ENCODE measurements at places on chromosomes 2 and 18. TPM values are rescaled to one million over a fixed set of nuclear protein-coding genes. Genes with fewer than 3 reads are reported as not detected.
A peak's percentile ranks its signal among the peaks of the same experiment; 100 is the strongest.

- H3K4me3 ChIP-seq: no peak overlapping the region
- no peaks in the 10 kb centered on the region for H3K27me3 ChIP-seq
- H3K36me3 ChIP-seq: no peaks in the 10 kb centered on the region
- no peaks in the 10 kb centered on the region for H3K4me1 ChIP-seq
- no peak for DNase-seq
These were observed 205.8 kb downstream of the SEPTIN10 start for GRCh38 chr2:109408043-109408335.

DNA sequence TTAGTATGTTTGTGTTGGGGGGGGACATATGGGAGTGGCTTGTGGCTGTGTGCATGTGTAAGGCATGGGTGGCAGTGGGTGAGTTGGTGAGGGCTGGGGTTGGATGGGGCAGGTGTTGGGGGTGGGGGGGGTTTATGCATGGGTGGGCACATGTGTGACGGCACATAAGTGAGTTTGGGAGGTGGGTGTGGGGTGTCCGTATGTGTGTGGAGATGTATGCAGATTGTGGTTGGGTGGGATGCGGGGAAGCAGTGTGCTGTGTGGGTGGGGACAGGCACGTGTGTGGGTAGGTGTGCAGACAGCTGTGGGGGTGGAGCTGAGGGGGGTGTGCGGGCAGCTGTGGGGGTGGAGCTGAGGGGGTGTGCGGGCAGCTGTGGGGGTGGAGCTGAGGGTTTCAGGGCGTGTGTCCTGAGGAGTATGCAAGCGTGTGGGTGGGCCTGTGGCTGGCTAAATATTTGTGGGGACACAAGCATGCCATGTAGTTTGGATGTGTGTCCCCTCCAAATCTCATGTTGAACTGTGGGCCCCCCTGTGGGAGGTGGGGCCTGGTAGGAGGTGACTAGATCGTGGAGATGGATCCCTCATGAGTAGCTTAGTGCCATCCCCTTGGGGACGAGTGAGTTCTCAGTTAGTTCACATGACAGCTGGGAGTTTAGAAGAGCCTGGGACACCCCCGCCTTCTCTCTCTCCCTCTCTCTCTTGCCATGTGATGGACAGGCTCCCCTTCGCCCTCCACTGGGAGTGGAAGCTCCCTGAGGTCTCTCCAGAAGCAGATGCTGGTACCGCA, 59.4 kb downstream of the ANKMY1 start:
- no peak overlapping the region for H3K4me3 ChIP-seq
- peaks cover 16% of the 10 kb centered on the region for H3K36me3 ChIP-seq
- no peaks in the 10 kb centered on the region for H3K27me3 ChIP-seq
- DNase-seq: no peak
- no peaks in the 10 kb centered on the region for H3K4me1 ChIP-seq
- H3K27ac ChIP-seq: no peak overlapping the region

DNA sequence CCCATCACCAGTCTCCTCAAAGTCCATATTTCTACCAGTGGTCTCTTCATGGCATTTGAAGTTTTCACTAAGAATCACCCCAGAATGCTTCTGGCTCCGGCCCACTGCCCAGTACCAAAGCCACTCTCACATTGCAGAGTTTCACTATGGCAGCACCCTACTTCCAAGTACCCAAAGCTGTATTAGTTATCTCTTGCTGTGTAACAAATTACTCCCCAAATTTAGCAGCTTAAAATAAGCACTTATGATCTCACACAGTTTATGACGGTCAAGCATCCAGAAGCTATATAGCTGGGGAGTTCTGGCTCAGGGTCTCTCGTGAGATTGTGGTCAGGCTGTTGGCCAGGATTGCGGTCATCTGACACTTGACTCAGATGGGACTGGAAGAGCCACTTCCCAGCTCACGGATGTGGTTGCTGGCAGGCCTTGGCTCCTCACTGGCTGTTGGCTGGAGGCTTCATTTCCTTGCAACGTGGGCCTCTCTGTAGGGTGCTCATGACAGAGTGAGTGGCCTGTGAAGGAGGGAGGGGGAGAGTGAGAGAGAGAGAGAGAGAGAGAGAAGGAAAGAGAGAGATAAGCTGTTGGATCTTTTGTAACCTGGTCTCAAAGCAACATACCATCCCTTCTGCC, 189.5 kb downstream of the CTIF start:
- no peak overlapping the region for H3K4me3 ChIP-seq
- DNase-seq: peak; percentile 44
- no peak overlapping the region for H3K27ac ChIP-seq
- H3K36me3 ChIP-seq: no peaks in the 10 kb centered on the region
- H3K27me3 ChIP-seq: no peaks in the 10 kb centered on the region

GRCh38 chr18:2840521-2840920, 6.3 kb upstream of the EMILIN2 start:
- no peaks in the 10 kb centered on the region for H3K36me3 ChIP-seq
- peaks cover 1% of the 10 kb centered on the region for H3K4me1 ChIP-seq
- no peaks in the 10 kb centered on the region for H3K27me3 ChIP-seq

DNA sequence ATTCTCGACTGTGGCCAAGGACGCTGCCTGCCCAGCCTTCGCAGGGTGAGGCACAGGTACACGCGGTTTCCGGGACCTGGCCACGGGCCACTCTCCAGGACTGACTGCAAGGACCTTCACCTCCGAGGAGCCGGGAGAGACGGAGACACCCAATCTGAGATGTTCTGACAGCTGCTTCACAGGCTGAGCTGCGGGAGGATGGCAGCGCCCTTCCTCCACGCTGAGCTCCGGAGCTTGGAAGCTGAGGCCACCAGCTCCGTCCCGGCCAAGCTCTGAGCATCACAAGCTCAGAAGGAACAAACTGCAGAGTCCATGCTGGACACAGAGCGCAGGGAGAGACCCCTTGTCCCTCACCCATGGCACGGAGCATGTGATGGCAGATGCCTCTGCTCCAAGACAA, 71.1 kb upstream of the CTDP1 start:
- no peak overlapping the region for H3K27ac ChIP-seq
- H3K36me3 ChIP-seq: no peaks in the 10 kb centered on the region
- peaks cover 3% of the 10 kb centered on the region for H3K27me3 ChIP-seq
- no peaks in the 10 kb centered on the region for H3K4me1 ChIP-seq
- DNase-seq: peak; percentile 31

- no peak overlapping the region for H3K4me3 ChIP-seq
- DNase-seq: no peak
- no peaks in the 10 kb centered on the region for H3K36me3 ChIP-seq
- no peak overlapping the region for H3K27ac ChIP-seq
- no peaks in the 10 kb centered on the region for H3K4me1 ChIP-seq
These were observed 295.9 kb upstream of the HDAC4 start for GRCh38 chr2:239696559-239697207.

- H3K4me1 ChIP-seq: peaks cover 10% of the 10 kb centered on the region
- H3K27ac ChIP-seq: no peak overlapping the region
- no peaks in the 10 kb centered on the region for H3K27me3 ChIP-seq
These were observed 480.4 kb upstream of the TRIB2 start for GRCh38 chr2:12236136-12236844.

DNA sequence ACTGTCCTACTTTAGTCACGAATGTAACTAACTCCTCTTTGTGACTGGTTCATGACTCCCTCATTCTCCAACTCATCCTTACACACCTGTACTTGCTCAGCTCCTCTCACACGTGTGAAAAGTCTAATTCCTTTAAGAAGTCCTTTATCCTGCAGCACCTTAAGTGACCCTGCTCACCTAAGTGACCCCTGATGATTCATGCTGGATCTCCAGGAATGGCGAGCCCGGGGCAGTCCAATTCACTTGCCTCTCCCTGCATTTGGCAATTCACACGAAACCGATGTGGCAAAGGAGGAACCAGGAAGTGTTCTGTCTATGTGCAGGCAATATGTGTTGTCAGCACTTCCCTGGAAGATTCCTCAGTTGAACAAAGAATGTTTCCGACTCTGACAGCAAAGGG, 189.8 kb upstream of the NABP1 start:
- H3K4me1 ChIP-seq: no peaks in the 10 kb centered on the region
- no peak overlapping the region for H3K27ac ChIP-seq
- no peaks in the 10 kb centered on the region for H3K27me3 ChIP-seq
- DNase-seq: no peak
- no peak overlapping the region for H3K4me3 ChIP-seq
- no peaks in the 10 kb centered on the region for H3K36me3 ChIP-seq

- no peak for DNase-seq
- H3K4me1 ChIP-seq: peaks cover 40% of the 10 kb centered on the region
- H3K4me3 ChIP-seq: no peak overlapping the region
These were observed 6.9 kb upstream of the SMAD7 start for GRCh38 chr18:48957616-48958015.

- no peak overlapping the region for H3K4me3 ChIP-seq
- H3K27ac ChIP-seq: no peak overlapping the region
- H3K27me3 ChIP-seq: no peaks in the 10 kb centered on the region
- no peak for DNase-seq
These were observed 18.6 kb upstream of the CYP26B1 start for GRCh38 chr2:72166279-72166678.

- DNase-seq: no peak
- peaks cover 10% of the 10 kb centered on the region for H3K27me3 ChIP-seq
- no peak overlapping the region for H3K27ac ChIP-seq
- peaks cover 8% of the 10 kb centered on the region for H3K4me1 ChIP-seq
- no peak overlapping the region for H3K4me3 ChIP-seq
These were observed 53.6 kb downstream of the CDK15 start for GRCh38 chr2:201859949-201860348.

- H3K27me3 ChIP-seq: no peaks in the 10 kb centered on the region
- no peak overlapping the region for H3K27ac ChIP-seq
- peaks cover 14% of the 10 kb centered on the region for H3K4me1 ChIP-seq
- H3K36me3 ChIP-seq: peaks cover under 1% of the 10 kb centered on the region
- H3K4me3 ChIP-seq: no peak overlapping the region
These were observed 7.3 kb upstream of the HTR2B start for GRCh38 chr2:231132129-231132528.

GRCh38 chr2:170509452-170510193, 205.5 kb upstream of the SP5 start:
- H3K27ac ChIP-seq: no peak overlapping the region
- no peaks in the 10 kb centered on the region for H3K36me3 ChIP-seq
- H3K27me3 ChIP-seq: no peaks in the 10 kb centered on the region
- H3K4me1 ChIP-seq: peaks cover 7% of the 10 kb centered on the region
- H3K4me3 ChIP-seq: no peak overlapping the region

DNA sequence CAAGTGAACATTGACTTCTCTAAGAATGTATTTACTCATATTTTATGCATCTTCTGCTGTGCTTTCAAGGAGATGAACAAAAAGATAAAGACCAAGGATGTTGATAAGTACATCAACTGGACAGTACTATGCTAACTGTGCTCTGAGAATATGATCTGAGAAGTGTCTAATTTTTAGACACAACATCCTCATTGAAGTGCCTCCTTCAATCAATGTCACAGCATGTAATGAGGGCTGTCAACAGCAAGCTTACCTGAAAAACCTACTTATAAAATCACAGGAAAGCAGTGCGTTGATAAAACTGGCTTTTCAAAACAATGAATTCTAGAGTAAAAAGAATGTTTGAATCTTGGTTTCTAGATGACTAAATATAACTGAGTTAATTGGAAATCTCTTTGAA, 452.9 kb upstream of the DSEL start:
- H3K27me3 ChIP-seq: no peaks in the 10 kb centered on the region
- no peak overlapping the region for H3K27ac ChIP-seq
- H3K4me3 ChIP-seq: no peak overlapping the region
- DNase-seq: no peak

- DNase-seq: no peak
- no peaks in the 10 kb centered on the region for H3K4me1 ChIP-seq
- H3K36me3 ChIP-seq: no peaks in the 10 kb centered on the region
- no peaks in the 10 kb centered on the region for H3K27me3 ChIP-seq
- no peak overlapping the region for H3K4me3 ChIP-seq
These were observed 34.2 kb upstream of the CAB39 start for GRCh38 chr2:230678451-230678850.

DNA sequence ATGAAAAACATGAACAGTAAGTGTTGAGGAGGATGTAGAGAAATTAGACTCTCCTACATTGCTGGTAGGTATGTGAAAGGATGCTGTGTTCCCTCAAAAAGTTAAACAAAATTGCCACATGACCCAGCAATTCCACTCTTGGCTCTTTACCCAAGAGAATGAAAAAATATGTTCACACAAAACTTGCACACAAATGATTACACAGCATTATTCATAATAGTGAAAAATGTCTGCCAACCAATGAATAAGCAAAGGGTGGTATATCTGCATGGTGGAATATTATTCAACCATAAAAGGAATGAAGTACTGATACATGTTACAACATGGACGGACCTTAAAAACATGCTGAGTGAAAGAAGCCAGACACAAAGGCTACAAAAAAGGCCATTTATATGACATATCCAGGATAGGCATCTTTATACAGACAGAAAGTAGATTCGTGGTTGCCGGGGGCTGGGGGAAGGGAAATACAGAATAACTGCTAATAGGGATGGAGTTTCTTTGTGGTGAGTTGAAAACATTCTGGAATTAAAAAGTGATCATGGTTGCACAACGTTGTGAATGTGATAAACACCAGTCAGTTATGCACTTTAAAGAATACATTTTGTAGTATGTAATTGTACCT, 85.4 kb upstream of the MYO3B start:
- H3K27me3 ChIP-seq: no peaks in the 10 kb centered on the region
- H3K36me3 ChIP-seq: no peaks in the 10 kb centered on the region
- DNase-seq: no peak
- no peak overlapping the region for H3K27ac ChIP-seq
- no peaks in the 10 kb centered on the region for H3K4me1 ChIP-seq
- H3K4me3 ChIP-seq: no peak overlapping the region

DNA sequence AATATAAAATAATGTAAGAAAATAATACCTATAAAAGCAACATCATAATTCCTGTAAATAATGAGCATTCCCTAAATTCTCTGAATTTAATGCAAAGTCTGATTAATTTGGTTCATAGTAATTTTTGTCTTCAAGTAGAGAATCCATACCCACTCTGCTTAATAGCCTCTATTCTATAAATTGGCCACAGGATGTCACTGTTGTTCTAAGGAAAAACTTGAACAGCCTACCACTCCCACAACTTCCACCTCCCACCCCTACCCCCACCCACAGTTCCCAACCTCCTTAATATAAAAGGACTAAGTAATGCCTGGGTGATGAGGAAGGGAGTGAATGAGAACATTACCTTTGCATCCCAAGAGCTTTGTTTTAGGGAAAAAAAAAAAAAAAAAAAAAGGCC, 27.2 kb upstream of the BBS5 start:
- no peak overlapping the region for H3K27ac ChIP-seq

DNA sequence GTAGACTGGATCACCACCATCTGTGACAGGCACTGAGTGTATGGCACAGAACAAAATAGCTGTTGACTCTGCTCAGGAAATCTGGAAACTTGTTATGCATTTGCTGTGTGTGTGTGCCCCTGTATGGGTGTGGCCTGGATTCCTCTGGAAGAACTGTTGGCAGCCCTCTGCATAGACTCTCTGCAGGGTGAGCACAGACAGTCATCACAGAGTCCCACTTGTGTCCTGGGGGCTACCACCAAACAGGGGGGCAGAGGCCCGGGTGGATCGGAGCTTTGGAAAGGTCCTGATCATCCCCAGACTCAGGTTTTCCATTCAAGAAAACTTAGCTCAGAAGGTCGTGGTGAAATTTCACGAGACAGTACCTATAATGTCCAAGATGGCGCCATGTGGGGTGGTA, 258.6 kb downstream of the SOX11 start:
- no peaks in the 10 kb centered on the region for H3K27me3 ChIP-seq
- H3K4me1 ChIP-seq: no peaks in the 10 kb centered on the region
- no peak for DNase-seq
- no peak overlapping the region for H3K27ac ChIP-seq

Gene NFU1
- total RNA-seq: 44.2 TPM

Gene TMEM198
- total RNA-seq: 1.4 TPM

Gene TNS1
- 505 TPM for total RNA-seq

Gene DLX1
- not detected for total RNA-seq

Gene DDX18
- 48.0 TPM for total RNA-seq

Gene TUBA4B
- total RNA-seq: 3.5 TPM

Gene RNMT
- total RNA-seq: 32.1 TPM
